ENCODE measurements at places on chromosomes 7 and 10. TPM values are rescaled to one million over a fixed set of nuclear protein-coding genes. Genes with fewer than 3 reads are reported as not detected.

Gene VSTM4
- 40.7 TPM for total RNA-seq

Gene CLRN3
- 0.52 TPM for total RNA-seq

Gene TACC2
- total RNA-seq = 37.6 TPM

Gene SPRN
- 0.52 TPM for total RNA-seq

Gene NOS3
- 4.7 TPM for total RNA-seq

Gene CUTC
- total RNA-seq = 19.3 TPM

Gene GSAP
- total RNA-seq = 6.8 TPM

Gene OR2A12
- not detected for total RNA-seq

Gene LIPJ
- total RNA-seq = 0.52 TPM

Gene C10orf105
- not detected for total RNA-seq

Gene AQP1
- 67.8 TPM for total RNA-seq

Gene GPR15LG
- total RNA-seq = not detected

Gene SPDYE6
- total RNA-seq = not detected

Gene PTN
- total RNA-seq = 21.9 TPM

Gene MYPN
- 57.4 TPM for total RNA-seq

Gene PLA2G12B
- not detected for total RNA-seq

Gene AIFM2
- total RNA-seq = 2.6 TPM

Gene PAPSS2
- 8.9 TPM for total RNA-seq

Gene PIK3CG
- 5.2 TPM for total RNA-seq

Gene STEAP1
- 5.7 TPM for total RNA-seq

Gene CYP26C1
- total RNA-seq = not detected

Gene DRGX
- total RNA-seq = not detected

Gene ZNF503
- total RNA-seq = 3.7 TPM

Gene RSPH10B2
- 1.0 TPM for total RNA-seq

Gene EPO
- not detected for total RNA-seq

Gene TFEC
- total RNA-seq = 2.1 TPM

Gene P4HA1
- total RNA-seq = 53.8 TPM

Gene TRPV5
- total RNA-seq = not detected

Gene CH25H
- total RNA-seq = under 0.01 TPM

Gene TMEM236
- total RNA-seq = under 0.01 TPM

Data from skeletal muscle tissue (tissue), 5 donors.